ENCODE measurements at places on chromosomes 2 and 18.

GRCh38 chr2:19806131-19806530, 95.7 kb downstream of the TTC32 start:
- no peak for DNase-seq

DNA sequence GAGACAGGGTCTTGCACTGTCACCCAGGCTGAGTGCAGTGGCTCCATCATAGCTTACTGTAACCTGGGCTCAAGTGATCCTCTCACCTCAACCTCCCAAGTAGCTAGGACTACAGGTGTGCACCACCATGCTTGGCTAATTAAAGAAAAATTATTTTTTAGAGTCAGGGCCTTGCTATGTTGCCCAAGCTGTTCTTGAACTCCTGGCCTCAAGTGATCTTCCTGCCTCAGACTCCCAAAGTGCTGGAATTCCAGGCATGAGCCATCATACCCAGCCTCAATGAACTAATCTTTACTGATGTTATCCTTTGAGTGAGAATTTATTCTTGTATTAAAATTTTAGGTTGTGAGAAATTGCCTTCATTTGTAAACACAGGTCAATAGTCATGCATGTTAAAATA, 27.0 kb upstream of the CD28 start:
- DNase-seq, result no peak

DNA sequence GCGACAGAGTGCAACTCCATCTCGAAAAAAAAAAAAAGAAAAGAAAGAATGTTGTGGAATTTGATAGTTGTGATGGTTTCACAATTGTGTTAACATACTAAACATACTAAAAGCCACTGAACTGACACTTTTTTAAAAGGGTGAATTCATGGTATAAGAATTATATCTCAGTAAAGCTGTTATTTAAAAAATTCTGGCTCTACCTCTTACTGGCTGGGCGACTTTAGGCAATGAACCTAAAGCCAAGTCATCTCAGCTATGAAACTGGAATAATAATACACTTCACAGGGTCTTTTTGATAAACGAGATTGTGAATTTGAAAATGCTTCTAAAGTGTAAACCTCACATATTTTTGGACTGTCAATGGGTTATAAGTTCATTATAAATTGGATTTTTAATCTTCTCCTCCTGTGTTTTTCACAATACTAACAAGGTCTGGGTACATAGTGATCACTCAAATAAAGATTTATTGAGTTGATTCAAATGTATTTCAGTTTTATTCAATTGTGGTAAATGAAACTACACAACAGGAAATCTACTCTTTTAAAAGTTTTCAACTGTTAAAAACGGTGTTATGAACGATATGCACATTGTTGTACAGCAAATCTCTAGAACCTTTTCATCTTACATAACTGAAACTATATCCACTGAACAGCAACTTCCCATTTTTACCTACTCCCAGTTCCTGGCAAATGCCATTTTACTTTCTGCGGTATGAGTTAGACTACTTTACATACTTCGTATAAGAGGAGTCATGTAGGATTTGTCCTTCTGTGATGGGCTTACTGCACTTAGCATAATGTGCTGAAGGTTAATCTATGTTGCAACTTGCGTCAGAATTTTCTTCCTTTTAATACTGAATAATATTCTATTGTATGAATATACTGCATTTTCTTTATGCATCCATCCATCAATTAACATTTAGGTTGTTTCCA, 43.0 kb upstream of the GTF2A1L start:
- DNase-seq, result no peak

DNA sequence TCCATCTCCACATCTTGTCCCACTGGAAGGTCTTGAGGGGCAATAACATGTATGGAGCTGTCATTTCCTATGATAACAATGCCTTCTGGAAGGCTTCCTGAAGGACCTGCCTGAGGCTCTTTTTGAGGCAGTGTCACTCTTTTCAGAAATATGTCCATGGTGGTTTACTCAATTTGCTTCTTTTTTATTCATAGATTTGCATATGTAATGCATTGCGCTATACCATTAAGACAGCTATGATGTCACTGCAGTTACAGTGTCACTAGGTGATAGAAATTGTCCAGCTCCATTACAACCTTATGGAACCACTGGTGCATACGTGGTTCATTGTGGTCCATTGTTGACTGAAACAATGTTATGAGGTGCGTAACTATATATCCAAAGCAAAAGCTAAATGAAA, 19.9 kb downstream of the NABP1 start:
- no peak for DNase-seq

GRCh38 chr18:48990481-48991318, 39.9 kb upstream of the SMAD7 start:
- no peak for DNase-seq

DNA sequence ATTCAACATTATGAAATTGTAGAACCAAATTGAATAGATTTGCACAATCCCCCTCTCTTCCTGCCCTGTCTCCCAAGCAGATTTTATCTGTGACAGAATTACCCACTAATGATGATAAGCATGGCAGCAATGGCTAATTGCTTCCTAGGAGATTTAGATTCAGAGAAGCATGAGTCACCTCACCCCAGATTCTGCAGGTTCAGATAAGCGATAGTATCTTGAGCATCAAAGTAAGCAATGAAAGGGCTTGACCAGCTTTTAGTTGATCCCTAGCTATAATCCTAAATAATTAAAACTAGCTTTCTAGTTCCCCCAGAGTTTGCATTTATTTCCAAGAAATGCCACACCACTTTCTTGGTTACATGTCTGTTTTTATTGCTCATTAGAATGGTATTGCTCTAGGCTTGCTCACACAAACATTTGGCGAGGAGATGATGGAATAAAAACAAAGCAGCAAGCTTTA, 204.3 kb downstream of the GULP1 start:
- no peak for DNase-seq

DNA sequence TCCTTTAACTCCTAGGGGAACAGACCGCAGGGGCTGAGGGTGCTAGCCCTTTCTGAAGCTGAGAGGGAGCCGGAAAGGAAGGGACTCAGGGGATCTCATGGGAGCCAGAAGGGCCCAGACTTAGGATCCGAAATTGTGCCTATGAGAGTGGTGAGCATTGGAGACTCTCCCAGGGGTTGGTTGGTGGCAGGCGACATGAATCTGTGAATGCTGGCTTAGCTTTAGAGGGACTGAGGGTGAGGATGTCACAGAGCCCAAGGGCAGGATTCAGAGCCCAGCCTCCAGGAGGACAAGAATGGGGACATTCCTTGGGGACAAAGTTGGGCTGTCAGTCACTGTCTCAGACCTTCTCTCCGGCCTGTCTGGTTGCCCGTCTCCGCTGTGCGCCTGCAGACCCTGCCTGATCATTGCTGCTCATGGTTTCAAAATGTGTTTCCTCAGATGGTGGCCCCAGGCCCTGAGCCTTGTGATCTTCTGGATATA, 17.5 kb downstream of the GNLY start:
- no peak for DNase-seq

DNA sequence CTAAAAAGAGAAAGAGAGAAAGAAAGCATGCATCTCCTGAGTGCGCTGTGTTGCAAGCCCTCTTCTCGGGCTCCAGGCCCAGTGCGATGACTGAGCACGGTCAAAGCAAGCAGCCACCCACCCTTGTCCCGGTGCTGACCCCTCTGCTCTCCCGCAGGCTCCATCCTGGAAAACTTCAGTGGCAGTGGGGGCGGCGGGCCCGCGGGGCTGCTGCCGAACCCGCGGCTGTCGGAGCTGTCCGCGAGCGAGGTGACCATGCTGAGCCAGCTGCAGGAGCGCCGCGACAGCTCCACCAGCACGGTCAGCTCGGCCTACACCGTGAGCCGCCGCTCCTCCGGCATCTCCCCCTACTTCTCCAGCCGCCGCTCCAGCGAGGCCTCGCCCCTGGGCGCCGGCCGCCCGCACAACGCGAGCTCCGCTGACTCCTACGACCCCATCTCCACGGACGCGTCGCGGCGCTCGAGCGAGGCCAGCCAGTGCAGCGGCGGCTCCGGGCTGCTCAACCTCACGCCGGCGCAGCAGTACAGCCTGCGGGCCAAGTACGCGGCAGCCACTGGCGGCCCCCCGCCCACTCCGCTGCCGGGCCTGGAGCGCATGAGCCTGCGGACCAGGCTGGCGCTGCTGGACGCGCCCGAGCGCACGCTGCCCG, 252.5 kb downstream of the GLI2 start:
- DNase-seq, result no peak

DNA sequence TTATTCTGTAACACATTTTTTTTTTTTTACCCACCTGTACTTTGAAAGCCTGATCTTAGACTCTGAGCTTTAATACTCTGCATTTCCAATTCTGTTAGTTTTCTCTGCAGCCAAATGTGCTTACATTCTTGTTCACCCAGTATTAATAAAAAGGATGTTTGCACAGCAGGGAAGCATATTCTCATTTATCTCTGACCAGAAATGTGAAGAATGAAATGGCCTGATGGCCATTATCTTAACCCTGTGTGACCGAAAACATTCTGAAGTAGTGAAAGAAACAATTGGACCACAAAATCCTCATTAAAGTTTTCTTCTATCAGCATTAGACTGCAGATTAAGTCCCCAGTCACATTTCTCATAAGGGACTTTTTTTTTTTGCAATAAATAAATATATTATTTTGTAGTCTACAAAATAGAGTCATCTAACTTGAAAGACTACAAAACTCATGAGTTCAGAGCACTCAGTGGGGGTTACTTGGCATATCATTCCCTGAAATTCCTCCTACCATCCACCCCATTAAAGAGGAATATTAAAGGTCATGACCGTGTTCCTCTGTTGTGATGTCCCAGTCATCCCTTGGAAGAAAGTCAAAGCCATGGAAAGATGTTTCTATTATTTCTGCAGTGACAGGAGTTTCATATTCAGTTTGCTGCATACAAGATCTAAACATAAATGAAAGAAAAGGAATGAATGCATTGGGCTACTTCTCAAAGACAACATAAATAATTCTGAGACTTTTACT, 364.4 kb downstream of the RND3 start:
- DNase-seq, result no peak

DNA sequence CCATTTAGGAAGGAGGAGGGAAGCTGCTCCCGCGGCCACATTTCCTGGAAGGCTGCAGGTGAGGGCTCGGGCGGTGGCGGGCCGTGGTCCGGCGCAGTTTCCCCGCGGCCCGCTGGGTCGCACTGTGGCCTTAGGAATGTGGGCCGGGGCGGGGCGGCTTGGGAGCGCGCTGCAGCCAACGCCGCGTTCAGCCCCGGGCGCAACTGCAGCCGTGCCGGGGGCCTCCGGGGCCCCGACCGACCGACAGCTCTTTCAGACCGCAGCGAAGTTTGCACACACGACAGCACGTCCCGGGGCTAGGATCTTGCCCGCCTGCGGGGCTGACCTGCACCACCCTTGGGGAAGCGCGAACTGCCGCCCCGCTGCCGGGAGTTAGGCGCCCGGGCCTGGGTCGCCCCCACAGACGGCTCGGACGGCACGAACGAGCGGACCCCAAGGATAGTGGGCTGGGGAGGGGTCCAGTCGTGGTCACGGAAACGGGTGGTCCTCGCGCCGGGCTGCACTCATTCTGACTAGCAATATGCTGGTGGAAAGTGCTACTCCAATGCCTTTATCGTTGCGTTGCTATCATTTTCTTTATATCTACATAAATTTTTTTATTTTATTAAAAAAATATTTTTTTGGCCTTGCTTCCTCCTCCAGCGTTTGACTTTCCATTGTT, 69.9 kb upstream of the DLX2 start:
- peak; percentile 40 for DNase-seq

- no peak for DNase-seq
Measured at GRCh38 chr18:46413684-46414083, 243.3 kb downstream of the LOXHD1 start.

DNA sequence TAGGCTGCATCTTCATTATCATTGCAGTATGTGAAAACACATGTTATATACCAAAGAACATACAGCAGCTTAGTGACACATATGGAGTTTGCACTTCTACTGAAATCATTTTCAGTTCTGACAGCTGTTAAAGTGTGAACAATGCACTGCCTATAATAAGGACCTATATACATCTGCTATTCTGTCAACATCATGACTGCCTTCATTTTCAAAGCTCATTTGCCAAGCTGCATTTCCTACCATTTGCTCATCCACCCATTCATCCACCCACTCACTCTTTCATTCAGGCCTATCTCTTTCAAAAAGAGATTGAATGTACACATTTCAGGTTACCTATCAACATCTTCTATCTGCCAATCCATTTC, 81.7 kb upstream of the STK17B start:
- no peak for DNase-seq

- DNase-seq, result no peak
Measured at GRCh38 chr2:149984311-149984710, 396.7 kb upstream of the MMADHC start.

DNA sequence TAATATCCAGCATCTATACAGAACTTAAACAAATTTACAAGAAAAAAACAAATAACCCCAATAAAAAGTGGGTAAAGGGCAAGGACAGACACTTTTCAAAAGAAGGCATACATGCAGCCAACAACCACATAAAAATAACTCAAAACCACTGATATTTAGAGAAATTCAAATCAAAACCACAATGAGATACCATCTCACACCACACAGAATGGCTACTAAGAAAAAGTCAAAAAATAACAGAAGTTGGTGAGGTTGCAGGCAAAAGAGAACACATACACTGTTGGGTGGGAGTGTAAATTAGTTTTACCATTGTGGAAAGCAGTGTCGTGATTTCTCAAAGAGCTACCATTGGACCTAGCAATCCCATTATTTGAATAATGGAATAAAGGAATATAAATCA, 1973.9 kb upstream of the LRRTM1 start:
- DNase-seq, result no peak

- no peak for DNase-seq
Measured at GRCh38 chr2:220273082-220273481, 645.7 kb downstream of the SLC4A3 start.

GRCh38 chr2:72995430-72996116, 75.9 kb downstream of the SFXN5 start:
- DNase-seq, result no peak

GRCh38 chr2:3175568-3175955, 202.1 kb downstream of the EIPR1 start:
- DNase-seq, result no peak

DNA sequence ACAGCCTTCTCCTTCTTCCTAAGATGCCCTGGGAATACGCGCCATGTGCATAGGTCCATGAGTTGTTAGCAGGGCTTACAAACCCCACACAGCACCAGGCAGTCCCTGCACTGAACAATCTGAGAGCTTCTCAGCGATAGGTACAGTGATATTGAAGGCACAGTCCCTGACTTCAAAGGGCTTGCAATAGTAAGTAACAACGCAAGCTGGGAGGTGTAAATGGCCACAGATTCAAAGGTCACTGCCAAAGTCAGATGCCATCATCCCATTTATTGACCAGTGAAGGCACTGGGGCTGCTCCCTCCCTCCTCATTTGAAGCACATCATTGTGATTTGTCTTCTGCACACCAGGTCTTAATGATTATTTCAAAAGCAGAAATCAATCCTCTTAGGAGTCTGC, 541 bp upstream of the SCYGR3 start:
- no peak for DNase-seq

DNA sequence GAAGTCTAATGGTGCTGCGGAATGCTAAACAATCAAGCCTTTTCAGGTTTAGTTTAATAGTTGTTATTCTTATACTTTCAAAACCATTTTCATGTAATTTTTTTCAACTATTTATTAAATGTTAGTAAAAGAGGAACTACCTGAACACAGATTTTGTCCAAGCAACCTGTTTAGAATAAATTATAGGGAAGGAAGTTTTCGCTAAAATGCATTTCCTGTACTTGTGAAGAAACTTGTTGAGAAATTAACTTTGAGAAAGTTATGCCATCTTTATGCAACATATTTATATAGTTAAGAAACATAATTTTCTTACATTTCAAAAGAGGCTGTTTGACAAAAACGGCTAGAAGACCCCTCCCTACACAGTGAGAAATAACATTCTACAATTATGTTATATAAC, 16.6 kb downstream of the MAP4K4 start:
- no peak for DNase-seq
